ENCODE measurements at places on chromosomes 13 and 19.

DNA sequence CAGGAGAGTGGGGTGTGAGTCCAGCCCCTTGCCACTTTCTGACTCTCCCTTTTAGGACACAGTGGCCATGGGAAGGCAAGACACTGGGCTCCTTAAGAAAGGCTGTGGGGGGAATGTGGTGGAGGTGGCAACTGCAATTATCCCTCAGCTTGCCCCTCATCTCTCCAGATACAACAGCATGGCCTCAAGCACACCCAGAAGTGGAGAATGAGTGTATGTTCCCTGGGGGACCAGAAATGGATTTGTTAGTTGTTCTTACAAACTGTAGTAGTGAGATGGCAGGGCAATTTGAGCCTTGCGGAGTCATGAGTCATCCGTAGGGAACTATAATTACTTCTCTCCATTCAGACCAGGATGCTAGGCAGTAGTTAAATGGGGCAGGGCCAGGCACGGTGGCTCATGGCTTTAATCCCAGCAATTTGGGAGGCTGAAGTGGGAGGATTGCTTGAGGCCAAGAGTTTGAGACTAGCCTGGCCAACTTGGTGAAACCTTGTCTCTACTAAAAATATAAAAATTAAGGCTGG is 25.6 kb upstream of the CXCL17 start:
- no peak for DNase-seq

GRCh38 chr13:33181264-33181663 is 104.3 kb downstream of the STARD13 start:
- no peak for DNase-seq

DNA sequence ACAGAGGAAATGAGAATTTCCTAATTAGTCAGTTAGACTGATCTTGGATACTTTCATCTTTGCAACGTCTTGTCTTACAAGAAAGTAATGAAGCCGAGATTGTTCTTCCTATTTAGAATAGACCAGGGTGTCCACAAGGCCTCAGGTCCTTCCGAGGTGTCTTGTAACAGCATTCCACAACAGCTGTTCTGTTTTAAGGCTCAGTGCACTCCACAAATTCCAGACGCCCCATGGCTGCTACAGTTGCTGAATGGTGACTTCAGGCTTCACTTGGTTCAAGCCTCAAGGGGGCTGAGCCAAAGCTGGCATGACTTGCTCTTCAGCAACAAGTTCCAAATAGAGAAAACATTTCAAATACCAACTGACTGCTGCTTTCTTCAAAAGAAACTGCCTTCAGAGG is 143.4 kb downstream of the SHISA2 start:
- peak; percentile 57 for DNase-seq

GRCh38 chr19:47370045-47370611 is 21.0 kb downstream of the DHX34 start:
- DNase-seq, result no peak

GRCh38 chr13:53042877-53043276 is 14.3 kb downstream of the OLFM4 start:
- DNase-seq, result no peak

Measured in kidney epithelial cell (primary cell).